GM13977 (cell line): ENCODE measurements at places on chromosomes 3 and 15.

DNA sequence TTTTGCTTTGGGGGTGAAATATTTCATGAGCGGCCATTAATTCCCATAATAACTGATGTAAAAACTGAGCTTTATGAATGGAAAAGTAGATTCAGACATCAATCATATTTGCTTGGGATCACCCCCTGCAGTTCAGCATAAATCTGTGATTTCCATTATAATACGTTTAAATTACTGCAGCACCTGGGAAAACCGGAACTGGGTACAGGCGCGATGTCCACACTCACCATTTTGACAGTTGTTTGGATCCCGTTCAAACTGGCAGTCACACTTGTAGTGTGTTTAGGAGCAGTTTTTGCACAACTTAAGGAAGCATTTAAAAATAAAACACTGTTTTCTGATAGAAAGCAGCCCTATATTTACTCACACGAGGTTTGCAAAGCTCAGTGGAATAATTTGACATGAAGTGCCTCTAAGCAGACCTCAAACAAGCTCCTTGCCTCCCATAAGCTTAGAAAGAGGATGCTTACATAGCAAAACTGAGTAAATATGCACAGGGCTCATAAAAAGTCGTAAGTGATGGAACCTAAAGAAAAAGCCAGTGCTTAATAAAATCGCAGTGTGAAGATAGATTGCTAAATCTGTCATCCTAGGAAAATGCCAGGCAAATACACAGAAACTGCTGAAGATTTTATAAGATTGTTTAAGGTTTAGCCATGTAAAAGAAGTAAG is 377.6 kb downstream of the PTPRG start:
- DNase-seq, result no peak

GRCh38 chr15:80204231-80204630 is 47.8 kb downstream of the CTXND1 start:
- DNase-seq, result no peak

DNA sequence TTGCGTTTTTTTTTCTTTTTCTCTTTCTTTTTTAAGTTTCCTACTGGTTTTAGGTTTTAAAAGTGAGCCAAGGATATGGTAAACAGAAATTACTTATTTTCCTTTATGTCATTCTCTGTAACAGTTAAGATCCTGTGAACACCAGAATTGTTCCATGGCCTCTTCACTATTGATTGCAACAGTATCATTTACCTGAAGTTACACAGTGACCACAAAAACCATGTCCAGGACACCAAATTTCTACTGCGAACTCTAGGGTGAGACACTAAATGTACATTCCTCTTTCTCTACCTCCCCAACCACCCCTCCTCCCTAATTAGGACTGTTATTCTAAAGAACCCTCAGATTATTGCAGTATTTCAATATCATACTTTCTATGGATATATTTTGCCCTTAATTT is 280.9 kb downstream of the FOXP1 start:
- DNase-seq, result no peak

- no peak for DNase-seq
These were observed 18.4 kb upstream of the LRRK1 start for GRCh38 chr15:100900795-100901169.

DNA sequence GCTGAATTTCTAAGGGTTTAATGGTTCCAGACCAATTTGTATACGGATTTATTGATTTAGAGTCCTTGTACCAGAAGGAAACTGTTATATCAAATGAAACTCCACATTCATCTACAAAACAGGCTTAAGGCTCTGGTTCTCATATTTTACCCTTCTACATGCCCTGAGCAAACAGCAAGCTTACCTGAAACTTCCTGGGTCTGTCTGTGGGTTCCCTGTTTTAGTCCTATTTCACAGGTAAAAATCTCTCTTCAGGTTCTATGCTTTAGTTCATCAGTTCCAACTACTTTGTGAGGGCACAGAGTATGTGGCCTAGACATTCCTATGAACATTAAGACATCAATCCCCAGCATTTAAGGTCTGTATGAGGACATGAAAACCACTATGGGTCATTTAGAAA is 57.7 kb downstream of the RFX7 start:
- no peak for DNase-seq

GRCh38 chr3:39338201-39338600 is 8.7 kb downstream of the CCR8 start:
- DNase-seq, result no peak

GRCh38 chr3:58013973-58014649 is 5.9 kb downstream of the FLNB start:
- DNase-seq, result no peak

GRCh38 chr3:196219194-196219969 is 3.0 kb downstream of the SLC51A start:
- DNase-seq, result peak; percentile 77
